ENCODE measurements at places on chromosomes 5 and 9.

DNA sequence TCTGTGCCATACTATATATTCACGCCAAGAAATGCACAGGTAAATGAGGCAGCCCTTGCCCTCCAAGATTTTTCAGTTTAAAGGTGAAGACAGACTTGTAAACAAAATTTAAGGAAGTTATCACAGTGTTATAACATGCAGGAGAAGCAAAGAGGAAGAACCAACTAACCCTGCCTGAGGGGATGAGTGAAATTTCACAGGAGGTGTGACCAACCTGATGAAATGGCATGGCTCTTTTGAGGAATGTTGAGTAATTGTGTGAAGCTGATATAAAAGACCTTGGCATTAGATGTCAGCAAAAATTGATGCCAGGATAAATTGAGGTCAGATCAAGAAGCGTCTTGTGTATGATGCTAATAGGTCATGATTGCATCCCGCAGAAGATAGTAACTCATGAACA, 86.5 kb downstream of the HCN1 start:
- no peak for DNase-seq

- DNase-seq = no peak
Measured at GRCh38 chr9:121505903-121506735, 6.5 kb upstream of the GGTA1 start.

DNA sequence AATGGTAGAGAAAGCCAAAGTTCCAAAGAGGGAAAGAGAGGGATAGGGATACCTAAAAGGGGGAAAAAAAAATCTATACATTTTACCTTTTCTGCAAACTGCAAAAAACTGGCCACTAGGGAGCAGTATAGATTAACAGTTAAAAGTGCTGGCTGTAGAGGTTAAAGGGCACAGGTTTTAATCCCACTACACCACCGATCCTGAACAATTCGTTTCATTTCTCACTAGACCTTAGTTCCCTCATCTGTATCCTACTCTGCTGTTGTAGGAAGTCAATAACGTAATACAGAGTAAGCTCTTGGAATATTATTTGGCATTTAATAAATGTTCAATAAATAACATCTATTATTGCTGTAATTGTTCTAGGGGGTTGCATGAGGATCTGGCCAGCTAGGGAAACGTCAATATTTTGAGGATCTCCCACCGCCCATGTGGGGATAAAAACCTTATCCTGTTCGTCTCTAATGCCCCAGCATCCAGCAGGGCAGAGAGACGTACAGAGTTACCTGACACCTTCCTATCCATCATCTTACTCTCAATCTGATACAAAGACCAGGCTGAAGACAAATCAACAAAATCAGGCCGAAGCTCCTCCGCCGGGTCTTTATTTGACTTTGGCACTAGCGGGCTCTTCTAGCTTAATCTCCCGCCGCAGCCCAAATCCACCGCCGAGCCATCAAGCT, 757 bp downstream of the CDC26 start:
- DNase-seq = peak; percentile 69

GRCh38 chr9:69981686-69982445, 61.8 kb upstream of the MAMDC2 start:
- DNase-seq = no peak

- no peak for DNase-seq
Measured at GRCh38 chr9:114930056-114930812, at the start of gene TNFSF8. Gene TNFSF8 (minus strand): TSS chr9:114930591. CDS start chr9:114930303, 288 bp downstream.

GRCh38 chr9:6818292-6818922, 60.6 kb downstream of the KDM4C start:
- DNase-seq = no peak

DNA sequence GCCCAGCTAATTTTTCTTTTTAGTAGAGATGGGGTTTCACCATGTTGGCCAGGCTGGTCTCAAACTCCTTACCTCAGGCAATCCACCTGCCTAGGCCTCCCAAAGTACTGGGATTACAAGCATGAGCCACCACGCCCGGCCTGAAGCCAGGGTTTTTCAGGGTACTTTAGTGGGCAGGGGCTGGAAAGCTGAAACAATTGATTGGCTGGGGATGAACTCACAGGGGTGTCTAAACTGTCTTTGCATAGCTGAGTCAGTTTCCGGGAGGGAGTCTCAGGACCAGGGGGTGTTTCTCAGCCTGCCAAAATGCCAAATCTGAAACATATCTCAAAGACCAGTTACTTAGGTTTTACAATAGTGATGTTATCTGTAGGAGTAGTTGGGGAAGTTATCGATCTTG, 46.1 kb downstream of the PRUNE2 start:
- no peak for DNase-seq

GRCh38 chr5:39440192-39440957, 15.6 kb upstream of the DAB2 start:
- no peak for DNase-seq

DNA sequence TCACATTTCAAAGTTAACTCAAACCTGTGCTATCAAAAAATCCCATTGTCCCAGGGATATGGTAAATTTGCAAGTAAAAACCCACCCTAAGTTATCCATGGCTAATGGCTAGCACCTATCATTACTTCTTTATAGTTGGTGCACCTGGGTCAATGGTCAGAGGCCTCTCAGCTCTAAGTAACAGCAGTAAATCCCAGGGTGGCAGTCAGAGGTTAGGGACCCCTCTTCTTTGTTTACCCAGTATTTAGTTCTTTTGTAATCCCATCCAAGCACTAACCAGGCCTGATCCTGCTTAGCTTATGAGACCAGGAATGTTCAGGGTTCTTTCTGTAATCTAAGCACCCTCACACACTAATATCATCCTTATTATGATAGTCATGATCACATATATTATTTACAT, 52.1 kb upstream of the WWC1 start:
- no peak for DNase-seq

DNA sequence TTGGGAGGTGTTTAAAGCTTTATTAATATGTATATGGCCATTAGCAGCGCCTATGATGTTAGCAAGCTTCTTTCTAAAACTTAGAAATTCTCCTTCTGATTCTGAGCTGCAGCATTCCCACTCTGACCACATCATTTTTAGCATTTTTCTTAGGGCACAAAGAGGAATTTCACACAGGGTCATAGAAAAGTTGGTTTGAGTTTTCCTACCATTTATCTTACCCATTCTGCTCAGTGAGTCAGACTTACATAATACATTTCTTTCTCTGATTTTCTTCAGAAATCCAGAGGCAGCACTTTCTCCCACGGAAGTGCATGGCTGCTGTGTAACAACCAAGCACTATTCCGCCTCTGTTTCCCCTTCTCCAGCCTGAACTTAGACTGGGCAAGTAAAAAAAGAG, 246.6 kb downstream of the ARL15 start:
- no peak for DNase-seq

- DNase-seq = no peak
Measured at GRCh38 chr5:80194468-80194867, 61.4 kb downstream of the SERINC5 start.

DNA sequence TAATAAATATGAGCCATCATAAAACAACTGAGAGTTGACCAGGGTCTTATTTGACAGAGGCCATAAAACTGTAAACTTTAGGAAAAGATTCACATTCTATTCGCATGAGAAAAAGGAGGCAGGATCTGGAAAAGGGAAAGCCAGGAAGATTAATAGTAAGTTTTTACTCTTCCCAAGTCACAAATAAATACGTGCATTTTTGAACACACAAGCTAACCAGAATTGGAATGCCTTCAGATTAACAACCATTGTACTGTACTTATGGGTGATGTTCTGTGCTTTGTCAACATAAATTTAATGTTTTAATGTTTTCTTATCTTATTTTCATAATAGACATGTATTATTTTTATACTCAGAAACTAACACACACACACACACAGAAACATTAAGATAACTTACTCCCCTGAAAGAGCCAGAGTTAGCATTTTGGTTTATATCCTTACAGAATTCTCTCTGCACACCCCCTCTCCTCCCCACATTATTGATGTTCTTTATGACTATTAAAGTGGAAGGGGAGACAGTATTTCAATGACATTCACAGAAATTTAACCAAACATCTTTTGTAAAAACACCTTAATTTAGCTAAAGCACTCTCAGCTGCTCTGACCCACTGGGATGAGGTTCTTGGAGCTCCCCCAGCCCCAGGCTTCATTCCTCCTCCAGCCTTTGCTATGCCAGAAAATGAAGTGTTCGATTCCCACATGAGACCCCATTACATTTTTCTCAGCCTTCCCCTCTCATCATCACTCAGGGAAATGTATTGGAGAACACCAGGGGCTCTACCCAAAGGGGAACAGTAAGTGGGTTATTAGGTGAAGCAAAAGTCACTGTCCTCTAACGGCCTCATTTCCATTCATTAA, 155.5 kb downstream of the ESM1 start:
- DNase-seq = no peak

- no peak for DNase-seq
Measured at GRCh38 chr5:41181691-41182564, 31.4 kb downstream of the C6 start.

DNA sequence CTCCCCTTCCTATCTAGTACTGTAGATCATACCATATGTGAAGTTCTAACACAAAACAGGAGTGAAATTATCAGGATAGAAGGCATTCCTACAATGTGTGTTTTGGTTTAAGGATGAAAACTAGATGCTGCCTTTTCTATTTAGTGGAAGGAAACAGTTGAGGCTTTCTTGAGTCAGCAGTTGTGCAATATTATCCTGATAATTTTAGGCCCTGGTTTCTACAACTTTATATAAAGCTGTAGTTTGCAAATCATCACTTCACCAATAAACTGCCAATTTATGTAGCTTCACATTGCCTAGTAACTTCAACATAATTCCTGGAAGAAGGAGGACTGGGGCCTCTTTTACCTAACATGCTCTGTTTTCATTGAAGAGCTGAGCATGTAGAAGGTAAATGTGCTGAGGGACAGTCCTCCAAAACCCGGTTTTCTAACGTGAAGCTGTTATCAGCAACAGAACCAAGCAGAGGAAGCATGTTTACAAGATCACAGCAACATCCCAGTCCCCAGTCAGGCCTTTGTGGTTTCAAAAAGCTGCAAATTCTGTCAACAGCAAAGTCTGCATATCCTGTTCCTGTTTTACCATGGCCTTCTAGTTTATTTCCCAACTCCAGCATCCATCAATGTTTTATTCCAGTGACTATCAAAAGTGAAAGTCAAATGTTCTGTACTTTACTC, 513.4 kb upstream of the MEF2C start:
- no peak for DNase-seq

DNA sequence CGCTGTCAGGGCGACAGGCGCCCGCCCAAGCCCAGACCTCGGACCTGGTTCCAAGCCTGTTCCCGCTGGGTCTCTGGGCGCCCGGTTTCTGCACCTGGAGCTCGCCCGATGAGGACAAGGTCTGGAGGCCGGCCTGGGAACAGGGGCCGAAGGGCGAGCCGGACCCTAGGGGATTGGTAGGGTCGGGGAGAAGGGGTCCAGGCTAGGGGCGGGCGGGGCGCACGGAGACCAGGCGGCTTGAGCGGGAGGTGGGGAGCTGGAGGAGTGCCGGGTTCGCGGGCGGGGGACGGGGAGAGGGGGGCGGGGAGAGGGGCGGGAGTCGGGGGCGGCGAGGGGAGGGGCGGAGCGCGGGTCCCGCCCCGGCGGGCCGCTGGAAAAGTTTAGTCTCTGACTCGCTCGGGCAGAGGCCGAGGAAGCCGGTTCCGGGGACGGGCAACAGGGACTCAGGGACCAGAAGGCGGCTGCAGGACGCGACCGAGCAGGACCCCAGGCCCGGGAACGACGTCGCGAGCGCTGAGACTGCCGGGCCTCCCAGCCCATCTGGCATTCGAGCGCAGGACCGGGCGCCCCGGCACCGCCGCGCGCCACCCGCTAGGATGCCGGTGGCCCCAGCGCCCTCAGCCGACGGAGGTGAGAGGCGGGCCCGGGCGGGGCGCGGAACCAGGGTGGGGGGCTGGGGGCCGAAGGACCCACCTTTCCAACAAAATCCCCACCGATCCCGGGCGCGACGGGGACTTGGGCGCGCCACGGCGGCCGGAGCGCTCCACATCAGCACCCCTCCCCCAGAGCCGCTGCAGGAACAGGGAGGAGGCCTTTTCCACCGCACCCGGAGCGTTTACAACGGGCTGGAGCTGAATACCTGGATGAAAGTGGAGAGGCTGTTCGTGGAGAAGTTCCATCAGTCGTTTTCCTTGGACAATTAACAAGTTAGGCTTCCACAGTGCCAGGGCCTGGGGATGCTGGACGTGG, at the start of gene S1PR3:
Gene S1PR3, plus strand, starts transcription at position 403 of the 969 bp plus-strand sequence. CDS start 9,733 bp downstream, outside the sequence.
- DNase-seq = no peak
